Left hindlimb (tissue), 1 donor: ENCODE measurements at places on chromosomes 1 and 21.
A peak's percentile ranks its signal among the peaks of the same experiment; 100 is the strongest.

DNA sequence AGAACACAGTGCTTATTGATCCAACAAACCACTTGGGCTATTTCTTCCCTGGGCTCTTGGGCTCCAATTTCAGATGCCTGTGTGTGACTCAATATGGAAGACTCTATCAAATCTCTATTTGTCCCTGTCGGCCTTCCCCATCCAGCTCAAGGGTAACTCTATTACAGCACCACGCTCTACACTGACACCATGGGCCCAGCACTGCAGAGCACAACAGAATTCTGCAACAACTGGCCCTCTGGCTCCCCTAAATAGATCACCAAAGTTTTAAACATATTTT lies 51.7 kb downstream of the CAPZB start:
- no peak for DNase-seq

DNA sequence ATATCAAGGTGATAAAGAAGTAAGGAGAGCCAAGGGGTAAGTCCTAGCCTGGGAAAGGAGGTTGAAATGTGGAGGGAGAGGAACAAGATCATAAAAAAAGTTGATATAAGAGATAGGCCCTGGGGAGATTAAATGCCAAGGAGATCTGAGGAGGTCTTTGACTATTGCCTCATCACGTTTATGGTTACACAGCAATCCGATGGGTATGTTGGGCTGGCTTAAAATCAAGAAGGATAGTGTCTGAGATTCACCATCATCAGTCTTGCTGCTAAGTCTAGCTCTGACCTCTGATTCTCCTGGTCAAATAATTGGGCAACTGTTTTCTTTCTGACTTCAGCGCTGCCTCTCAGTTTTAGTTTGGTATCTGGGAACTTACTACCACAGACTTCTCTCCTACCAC lies 416.3 kb downstream of the GPATCH2 start:
- DNase-seq, result no peak

GRCh38 chr1:204728045-204728444 lies 42.5 kb upstream of the LRRN2 start:
- DNase-seq, result no peak

- no peak for DNase-seq
These were observed 4.1 kb upstream of the FCRL2 start for GRCh38 chr1:157781048-157781447.

GRCh38 chr1:179714159-179714558 lies 28.9 kb upstream of the FAM163A start:
- DNase-seq, result no peak

DNA sequence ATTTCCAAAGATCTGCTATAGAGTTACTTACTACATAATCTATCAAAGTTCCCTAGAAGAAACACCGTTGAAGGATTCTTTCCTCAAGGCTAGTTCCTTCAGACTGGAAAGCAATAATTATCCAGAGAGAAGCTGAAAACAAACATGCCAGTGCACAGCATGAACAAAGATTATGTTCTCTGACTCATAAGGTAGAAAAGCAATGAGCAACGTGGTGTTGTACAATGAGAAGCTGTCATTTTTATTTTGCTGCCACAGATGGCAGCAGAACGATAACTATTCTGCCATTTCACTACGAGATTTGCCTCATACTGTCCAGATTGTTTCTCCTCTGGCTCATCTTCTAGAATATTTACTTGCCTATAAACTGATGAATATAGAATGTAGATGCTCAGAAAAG lies 10.7 kb downstream of the EXTL2 start:
- DNase-seq, result no peak

GRCh38 chr21:35368326-35368725 lies 319.2 kb upstream of the RUNX1 start:
- no peak for DNase-seq

DNA sequence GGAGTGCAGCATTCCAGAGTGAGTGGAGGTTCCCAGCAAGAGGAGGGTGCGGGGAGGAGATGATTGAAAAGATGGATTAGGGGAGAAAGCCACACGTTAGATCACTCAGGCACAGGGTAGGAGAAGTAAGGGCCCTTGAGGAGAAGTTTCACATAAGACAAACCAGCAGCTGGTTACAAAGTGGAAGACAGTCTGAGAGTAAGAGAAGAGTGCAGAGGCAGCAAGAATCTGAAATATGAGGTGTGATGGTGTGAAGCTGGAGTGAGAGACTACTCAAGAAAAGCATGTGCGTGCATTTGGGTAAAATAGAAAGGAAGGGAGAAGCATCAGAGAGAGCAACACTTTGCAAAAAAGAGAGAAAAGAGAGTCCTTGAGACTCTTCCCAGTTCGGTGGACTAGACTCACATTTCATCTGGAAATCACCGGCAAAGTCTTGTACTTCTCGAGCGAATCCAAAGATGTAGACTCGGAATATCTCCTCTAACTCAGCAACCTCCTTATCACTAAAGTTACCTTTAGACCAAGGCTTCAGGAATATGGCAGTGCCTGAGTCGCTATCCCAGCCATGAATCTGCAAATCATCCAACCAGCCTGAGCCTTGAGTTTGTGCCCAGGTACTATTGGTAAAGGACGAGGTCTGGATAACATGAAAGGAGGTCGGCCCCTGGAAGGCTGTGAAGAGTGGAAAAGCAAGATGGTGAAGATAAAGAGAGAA lies 783 bp downstream of the CD1B start:
- DNase-seq, result no peak

DNA sequence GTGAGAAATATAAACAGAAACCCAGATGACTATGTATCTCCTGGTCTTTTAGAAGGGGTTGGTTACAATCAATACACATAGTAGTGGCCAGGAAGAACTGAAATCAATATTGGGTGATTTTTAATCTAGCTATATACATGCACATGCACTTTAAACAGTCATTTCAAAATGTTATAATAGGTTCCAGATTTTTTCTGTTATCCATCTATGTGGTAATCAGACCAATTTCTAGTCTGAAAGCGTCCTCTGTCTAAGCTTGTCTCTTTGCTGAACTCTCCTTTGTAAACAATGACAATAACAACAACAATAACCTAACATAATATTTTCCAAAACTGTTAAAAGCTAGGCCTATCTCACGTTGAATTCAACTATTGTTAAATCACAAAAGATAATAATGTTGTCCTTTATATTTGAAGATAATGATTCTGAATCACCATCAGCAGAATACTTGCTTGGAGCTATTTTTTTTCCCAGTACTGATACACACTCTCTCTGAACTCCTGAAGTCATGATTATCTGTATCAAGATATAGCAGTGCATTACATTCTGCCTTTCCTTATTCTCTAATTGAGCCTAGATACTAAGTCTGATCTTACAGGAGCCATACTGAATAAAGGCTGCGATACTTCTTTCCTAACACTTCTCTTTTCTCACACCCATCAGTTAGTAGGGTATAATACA lies 496.8 kb upstream of the ZRANB2 start:
- DNase-seq, result no peak

DNA sequence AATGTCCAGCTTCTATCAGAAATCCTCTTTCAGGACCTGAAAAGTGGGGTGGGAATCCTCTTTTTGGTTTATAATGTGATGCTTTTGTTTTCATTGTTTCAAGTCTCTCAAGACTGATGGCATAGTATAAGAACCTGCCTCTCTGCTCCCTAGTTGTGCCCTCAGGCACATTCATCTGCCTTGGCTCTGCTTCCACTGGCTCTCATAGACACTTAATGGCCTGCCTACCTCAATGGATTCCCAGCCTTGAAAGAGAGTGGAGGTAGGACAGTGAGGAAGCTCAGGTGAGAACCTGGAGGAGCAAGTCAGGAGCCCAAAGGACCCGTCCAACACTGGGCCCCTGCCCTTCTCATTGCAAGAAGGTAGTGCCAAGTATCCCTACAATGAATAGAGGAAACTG lies 4.8 kb downstream of the TTLL7 start:
- DNase-seq, result no peak

GRCh38 chr1:46948629-46949416 lies 7.5 kb upstream of the CYP4A11 start:
- DNase-seq, result no peak

- DNase-seq, result no peak
These were observed 65.2 kb downstream of the PLPPR5 start for GRCh38 chr1:98939471-98939870.

GRCh38 chr1:42239041-42239440 lies 74.5 kb upstream of the GUCA2A start:
- DNase-seq, result no peak

GRCh38 chr1:91997607-91998195 lies 32.1 kb upstream of the EPHX4 start:
- DNase-seq, result no peak

DNA sequence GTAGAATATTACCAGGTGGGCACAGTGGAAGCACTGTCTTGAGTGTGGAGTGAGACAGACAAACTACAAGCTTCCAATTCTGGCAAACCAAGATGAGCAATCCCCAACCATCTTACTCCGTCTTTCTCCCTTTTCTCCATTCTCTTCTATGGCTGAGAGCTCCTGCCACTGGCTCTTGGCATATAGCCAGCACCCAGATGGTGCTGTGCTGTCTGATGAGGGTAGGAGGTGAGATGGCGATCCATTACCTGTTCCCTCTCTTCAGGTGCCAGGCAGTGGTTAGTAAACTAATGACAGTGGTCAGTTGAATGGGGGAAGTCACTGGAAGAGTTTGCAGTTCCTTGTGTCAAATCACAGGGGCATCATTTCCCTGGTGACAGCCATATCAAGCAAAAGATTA lies 108.4 kb downstream of the FNBP1L start:
- no peak for DNase-seq

DNA sequence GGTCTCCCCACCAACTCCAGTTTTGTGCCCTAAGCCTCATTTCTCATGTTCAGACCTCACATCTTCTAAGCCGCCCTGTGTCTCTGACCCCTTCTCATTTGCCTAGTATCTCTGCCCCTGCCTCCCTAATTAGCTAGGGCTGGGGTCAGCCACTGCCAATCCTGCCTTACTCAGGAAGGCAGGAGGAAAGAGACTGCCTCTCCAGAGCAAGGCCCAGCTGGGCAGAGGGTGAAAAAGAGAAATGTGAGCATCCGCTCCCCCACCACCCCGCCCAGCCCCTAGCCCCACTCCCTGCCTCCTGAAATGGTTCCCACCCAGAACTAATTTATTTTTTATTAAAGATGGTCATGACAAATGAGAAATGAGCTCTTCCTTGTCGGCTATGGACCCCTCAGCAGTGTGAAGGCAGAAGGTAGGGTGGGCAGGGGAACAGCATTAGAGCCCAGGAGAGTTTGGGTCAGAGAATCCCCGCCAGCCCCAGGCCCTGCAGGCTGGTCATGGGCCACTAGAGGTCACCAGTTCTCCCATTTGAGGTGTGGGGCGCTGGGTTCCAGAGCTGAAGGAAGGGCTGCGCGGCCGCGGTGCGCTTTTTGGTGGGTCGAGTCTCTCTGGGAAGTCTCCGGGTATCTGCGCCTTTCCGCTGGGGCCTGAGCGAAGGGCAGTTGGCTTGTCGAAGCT lies 11.5 kb downstream of the ADAMTSL4 start:
- no peak for DNase-seq

DNA sequence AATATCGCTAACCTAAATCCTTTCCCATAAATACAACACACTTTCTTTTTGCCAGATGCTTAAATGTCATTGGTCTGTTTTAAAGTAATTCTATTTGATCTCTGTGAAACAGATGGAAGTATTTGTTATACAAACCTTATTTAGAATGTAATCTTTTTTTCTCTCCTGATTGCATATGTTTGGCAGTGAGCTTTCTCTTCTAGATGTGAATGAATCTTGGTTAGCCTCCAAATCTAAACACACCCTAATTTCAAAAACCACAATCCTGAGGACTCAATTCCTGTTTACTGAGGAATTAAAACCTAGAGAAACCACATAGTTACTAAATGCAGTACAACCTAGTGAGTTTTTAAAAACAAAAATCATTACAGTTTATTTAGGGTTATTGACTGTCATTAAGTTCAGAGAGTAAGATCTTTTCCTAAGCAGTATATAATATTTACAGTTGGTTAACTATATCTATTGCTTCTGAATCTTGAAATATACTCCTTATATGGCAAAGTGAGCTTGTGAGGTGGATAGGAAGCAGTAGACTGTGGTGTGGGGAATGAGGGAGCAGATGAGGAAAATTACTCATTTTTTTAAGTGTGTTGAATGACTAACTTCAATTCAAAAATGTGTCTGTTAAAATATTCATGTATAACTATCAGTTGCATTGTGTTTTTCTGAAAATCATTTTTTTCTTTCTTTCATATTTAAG lies 218.7 kb downstream of the FMN2 start:
- DNase-seq, result no peak

GRCh38 chr1:18895317-18895716 lies 7.0 kb downstream of the ALDH4A1 start:
- no peak for DNase-seq

DNA sequence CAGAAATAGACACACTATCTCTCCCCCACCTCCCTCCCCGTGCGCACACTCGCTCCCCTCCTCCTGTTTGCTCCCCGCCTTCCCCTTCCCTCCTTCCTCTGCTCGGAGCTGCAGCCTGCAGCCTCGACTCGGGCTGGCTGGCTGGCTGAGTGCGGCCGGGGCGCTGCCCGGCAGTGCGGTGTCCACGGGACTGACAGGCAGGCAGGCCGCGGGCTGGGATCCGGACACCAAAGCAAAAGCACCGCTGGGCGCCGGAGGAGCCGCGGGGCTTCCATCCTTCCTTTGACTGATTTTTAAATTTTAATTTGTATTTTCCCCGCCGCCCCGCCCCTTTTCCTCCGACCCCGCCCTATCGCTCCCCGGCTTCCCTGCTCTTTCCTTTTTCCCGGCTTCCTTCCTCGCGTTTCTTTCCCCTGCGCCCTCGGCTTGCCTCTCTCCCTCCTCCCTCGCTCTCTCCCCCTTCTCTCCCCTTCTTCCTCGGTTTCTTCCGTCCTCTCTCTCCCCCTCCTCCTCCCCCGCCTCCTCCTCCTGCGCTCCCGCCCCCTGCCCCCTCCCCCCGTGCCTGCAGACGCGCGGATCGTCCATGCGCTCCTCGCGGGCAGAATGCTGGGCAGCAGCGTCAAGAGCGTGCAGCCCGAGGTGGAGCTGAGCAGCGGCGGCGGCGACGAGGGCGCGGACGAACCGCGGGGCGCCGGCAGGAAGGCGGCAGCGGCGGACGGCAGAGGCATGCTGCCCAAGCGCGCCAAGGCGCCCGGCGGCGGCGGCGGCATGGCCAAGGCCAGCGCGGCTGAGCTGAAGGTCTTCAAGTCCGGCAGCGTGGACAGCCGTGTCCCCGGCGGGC lies 109.4 kb downstream of the NAV1 start:
- DNase-seq, result peak; percentile 81

GRCh38 chr1:55812281-55812680 lies 597.1 kb upstream of the USP24 start:
- DNase-seq, result no peak

- no peak for DNase-seq
These were observed 101.7 kb downstream of the RIPK4 start for GRCh38 chr21:41664881-41665765.

GRCh38 chr1:202471246-202471645 lies 122.7 kb downstream of the PPP1R12B start:
- DNase-seq, result no peak
